ENCODE measurements at places on chromosomes 16 and 17. TPM values are rescaled to one million over a fixed set of nuclear protein-coding genes. Genes with fewer than 3 reads are reported as not detected.

DNA sequence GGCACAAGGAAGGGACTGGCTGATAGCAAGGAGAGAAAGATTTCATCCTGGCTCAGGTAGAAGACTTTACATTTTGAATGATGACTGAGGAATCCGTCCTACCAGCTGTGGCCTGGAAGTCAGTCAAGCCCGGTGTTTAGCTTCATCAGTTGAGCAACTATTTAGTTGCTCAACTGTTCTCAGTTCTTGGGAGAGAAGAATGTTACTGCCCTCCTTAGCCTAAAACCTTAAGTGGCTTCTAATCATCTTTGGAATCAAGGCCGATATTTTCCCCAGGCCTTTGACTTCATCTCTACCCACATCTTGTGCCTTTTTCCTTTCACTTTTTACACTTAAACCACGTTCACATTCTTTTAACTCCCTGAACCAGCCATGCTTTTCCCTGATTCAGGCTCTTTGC is 17.3 kb upstream of the RBL2 start:
- H3K4me1 ChIP-seq = no peaks in the 10 kb centered on the region
- no peaks in the 10 kb centered on the region for H3K36me3 ChIP-seq
- H3K27me3 ChIP-seq = no peaks in the 10 kb centered on the region
- no peak overlapping the region for H3K4me3 ChIP-seq
- DNase-seq = no peak

GRCh38 chr17:32757963-32758362 is 119.0 kb downstream of the MYO1D start:
- H3K36me3 ChIP-seq = no peaks in the 10 kb centered on the region
- no peak for DNase-seq
- H3K27ac ChIP-seq = no peak overlapping the region
- H3K4me3 ChIP-seq = no peak overlapping the region
- H3K4me1 ChIP-seq = no peaks in the 10 kb centered on the region

DNA sequence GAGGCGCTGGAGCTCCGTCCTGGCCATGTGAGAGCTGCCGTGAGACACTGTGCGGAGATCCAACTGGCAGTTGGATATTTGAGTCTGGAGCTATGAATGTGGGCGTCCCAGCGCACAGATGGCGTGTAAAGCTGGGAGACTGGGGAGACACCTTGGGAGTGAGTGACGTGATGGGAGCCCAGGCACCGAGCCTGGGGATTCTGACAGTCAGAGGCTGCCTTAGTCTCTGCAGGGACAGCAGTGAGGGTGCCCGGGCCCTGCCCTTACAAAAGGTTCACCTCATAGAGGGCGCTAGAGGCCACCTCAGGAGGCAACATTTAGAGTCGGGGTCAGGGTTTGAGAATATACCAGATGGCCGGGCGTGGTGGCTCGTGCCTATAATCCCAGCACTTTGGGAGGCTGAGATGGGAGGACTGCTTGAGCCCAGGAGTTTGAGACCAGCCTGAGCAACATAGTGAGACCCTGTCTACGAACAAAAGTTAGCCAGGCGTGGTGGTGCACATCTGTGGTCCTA is 194.1 kb upstream of the GSE1 start:
- no peak overlapping the region for H3K27ac ChIP-seq
- H3K4me1 ChIP-seq = no peaks in the 10 kb centered on the region
- H3K27me3 ChIP-seq = no peaks in the 10 kb centered on the region
- DNase-seq = peak; percentile 41
- H3K4me3 ChIP-seq = no peak overlapping the region

DNA sequence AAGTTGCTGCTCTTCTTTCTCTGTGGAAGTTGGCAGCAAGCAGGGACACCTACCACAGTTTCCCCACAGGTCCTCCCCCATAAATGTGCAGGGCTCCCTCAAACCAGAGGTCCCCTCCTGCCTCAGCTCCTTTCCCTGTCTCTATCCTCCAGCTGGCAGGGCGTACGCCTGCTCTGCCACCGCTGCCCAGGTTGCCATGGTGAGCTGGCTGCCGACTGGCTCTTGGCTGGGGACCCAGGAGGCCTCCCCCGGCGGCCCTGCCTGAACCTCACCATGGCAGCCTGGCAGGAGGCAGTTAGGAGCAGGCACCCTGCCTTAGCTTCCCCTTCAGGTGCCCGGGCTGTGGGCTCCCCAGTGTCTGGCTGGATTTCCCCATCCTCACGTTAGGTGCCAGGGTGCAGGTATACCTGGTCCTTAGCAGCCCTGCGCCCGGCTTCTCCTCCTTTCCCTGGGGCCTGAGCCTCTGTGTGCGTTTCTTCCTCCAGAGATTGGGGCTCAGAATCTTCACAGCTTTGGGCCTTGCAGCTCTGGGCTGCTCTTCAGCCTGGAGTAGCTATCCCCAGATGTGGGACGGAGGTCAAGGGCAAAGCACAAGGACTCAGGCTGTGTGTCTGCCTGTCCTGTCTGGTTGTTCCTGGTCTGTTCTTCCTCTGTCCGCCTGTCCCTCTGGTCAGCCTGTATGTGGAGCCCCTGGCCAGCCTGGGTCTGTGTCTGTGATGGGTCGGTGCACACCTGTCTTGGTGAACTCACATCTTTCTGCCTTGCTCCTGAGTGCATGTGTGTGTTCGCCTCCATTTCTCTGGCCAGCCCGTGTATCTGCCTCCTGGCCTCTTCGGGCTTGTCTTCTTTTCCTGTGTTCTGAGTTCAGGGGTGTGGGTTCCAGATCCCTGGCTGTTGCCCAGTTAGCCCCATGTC is 15.7 kb downstream of the GJD3 start:
- no peak overlapping the region for H3K4me3 ChIP-seq
- no peaks in the 10 kb centered on the region for H3K27me3 ChIP-seq
- peaks cover 56% of the 10 kb centered on the region for H3K36me3 ChIP-seq
- H3K27ac ChIP-seq = peak overlapping the region; percentile 97

DNA sequence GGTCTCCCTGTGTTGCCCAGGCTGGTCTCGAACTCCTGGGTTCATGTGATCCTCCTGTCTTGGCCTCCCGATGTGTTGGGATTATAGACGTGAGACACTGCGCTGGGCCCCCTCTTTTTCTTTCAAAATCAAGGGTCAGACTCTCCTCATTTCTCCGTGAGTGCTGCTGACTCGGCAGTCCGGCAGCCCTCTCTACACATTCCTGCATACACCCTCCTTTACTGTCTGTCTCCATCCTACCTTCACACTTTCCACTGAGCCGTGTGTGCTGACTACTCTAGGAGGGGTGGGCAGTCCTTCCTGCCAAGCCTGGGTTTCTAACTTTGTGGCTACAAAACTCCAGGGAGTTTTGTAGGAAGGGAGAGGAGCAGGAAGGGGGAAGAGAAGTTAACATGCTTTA is 195.2 kb downstream of the PARN start:
- DNase-seq = no peak
- no peaks in the 10 kb centered on the region for H3K27me3 ChIP-seq
- no peaks in the 10 kb centered on the region for H3K36me3 ChIP-seq
- no peak overlapping the region for H3K4me3 ChIP-seq
- no peak overlapping the region for H3K27ac ChIP-seq
- H3K4me1 ChIP-seq = no peaks in the 10 kb centered on the region

DNA sequence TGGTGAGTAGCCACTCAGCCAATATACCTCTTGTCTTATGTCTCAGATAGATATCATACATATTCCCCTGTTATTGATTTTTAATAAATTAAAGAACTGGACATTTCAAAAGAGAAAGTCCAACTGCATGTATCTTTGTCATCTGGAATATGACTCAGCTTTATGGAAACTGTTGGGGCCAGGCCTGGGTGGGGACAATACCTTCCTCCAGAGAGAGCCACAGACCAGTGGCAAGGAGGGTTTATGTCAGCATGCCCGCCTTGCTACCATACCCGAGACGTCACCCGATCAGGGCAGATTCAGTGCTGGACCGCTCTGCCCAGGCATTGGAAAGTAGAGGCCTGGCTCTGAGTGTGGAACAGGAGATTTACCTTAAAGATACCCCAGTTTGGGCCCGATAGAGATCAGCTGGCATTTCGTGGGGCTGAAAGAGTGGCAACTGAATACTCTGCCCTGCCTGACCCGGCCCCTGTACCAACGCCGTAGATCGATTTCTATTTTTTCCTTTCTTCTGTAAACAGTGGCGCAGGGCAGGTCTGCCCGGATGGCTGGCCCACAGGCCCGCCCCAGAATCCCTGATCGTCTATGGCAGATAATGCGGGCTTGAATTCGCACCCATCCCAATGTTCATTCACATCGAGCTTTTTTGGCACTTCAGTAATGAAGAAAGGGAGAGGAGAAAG is 158.6 kb downstream of the SALL1 start:
- H3K36me3 ChIP-seq = no peaks in the 10 kb centered on the region
- no peak overlapping the region for H3K27ac ChIP-seq
- H3K4me3 ChIP-seq = no peak overlapping the region
- no peaks in the 10 kb centered on the region for H3K27me3 ChIP-seq
- DNase-seq = no peak
- no peaks in the 10 kb centered on the region for H3K4me1 ChIP-seq

DNA sequence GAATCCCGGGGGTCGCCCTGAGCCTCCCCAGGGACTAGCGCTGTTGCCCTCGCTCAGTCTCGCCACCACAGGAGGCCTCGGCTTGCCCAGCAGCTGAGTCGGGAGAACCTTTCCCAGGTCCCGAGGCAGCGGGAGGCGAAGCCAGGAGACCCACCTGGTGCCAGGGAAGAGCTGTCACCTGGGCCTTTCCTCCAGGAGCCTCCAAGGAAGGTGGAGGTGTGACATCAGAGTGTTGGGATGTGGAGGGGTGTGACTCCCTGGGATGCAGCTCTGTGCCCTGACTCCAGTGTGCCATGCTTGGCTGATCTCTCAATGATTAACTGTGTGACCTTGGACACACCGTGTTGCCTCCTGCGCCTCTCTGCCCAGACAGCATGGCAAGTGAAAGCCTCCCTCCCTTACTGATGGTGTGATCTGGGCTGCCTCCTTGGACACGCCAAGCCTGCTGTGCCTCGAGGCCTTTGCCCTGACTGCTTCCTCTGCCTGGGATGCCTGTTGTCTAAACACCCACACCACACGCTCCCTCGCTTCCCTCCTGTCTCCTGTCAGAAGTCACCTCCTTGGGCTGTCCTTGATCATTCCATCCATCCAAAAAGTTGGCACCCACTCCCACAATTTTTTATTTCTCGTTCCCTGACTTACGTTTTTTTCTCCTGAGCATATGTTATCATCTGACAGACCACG is 88.0 kb downstream of the CMIP start:
- no peak overlapping the region for H3K4me3 ChIP-seq
- H3K27me3 ChIP-seq = no peaks in the 10 kb centered on the region
- peak; percentile 60 for DNase-seq
- peaks cover 4% of the 10 kb centered on the region for H3K4me1 ChIP-seq
- H3K27ac ChIP-seq = no peak overlapping the region

- no peak overlapping the region for H3K4me3 ChIP-seq
- DNase-seq = no peak
- no peaks in the 10 kb centered on the region for H3K4me1 ChIP-seq
- no peaks in the 10 kb centered on the region for H3K36me3 ChIP-seq
Measured at GRCh38 chr16:51996516-51996915, 550.4 kb downstream of the TOX3 start.

DNA sequence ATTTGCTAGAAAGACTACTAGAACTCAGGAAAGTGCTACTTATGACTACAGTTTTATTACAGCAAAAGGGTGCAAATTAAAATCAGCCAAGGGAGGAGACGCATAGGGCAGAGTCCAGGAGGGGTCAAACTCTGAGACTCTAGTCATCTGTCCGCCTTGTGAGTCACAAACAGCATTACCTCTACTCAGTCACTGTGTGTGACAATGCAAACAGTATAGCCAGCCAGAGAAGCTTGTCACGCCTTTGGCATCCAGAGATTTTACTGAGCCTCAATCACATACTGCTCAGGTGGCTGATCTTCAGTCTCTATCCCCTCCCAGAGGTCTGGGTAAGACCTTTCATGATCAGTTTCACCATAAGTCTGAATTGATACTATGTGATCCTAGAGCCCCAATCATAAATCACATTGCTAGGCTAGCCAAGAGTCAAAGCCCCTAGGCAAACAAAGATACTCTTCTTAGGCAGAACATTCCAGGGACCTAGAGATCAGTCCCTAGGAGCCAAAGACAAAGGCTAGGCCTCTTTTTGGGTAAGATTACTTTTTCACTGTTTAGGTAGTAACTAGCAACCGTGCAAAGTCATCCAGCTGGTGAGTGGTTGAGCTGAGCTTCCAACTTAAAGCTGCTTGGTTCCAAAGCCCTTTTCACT is 48.8 kb upstream of the CLEC19A start:
- H3K4me3 ChIP-seq = no peak overlapping the region
- H3K36me3 ChIP-seq = no peaks in the 10 kb centered on the region
- DNase-seq = no peak

DNA sequence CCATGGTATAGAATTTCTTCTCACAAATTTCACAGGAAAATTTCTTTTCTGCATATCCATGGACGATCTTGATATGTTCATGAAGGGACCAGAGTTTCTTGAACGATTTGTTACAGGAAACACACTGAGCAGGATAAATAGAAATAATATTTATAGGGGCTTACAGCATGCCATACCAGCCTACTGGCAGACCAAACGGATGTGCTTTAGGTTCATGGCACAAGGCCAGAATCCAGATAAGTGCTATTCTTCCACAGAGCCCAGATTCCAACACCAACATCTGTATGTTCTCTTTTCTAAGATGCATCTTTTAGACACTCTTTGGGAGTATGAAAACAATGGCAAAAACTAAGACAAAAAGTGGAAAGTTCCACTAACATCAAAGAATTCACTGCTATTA is 49.3 kb downstream of the ZNF652 start:
- H3K27me3 ChIP-seq = no peaks in the 10 kb centered on the region
- H3K36me3 ChIP-seq = peaks cover 14% of the 10 kb centered on the region
- DNase-seq = no peak
- no peak overlapping the region for H3K27ac ChIP-seq

DNA sequence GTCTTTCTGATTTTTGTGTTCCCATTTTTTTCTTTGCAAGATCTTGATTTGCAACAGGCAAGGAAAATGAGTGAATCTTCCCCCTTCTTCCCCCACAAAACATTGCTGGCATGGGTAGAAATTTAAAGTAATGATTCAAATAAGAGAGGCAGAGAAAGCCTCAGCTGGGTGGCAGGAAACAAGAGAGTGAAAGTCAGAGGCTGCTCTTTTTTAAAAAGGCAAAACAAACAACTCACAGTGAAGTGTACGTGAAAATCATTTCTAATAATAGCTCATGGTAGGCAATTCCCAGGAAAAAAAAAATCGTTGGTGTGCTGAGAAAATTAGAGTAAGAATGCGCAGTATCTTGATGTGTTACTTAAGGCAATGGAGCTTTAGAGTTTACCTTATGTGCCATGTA is 229.5 kb downstream of the FTO start:
- no peak overlapping the region for H3K4me3 ChIP-seq
- no peaks in the 10 kb centered on the region for H3K4me1 ChIP-seq
- H3K36me3 ChIP-seq = no peaks in the 10 kb centered on the region
- no peak for DNase-seq

- DNase-seq = peak; percentile 84
- H3K4me3 ChIP-seq = peak overlapping the region; percentile 84
- peaks cover 12% of the 10 kb centered on the region for H3K36me3 ChIP-seq
- peak overlapping the region; percentile 100 for H3K27ac ChIP-seq
- H3K4me1 ChIP-seq = peaks cover 30% of the 10 kb centered on the region
- H3K27me3 ChIP-seq = no peaks in the 10 kb centered on the region
Measured at GRCh38 chr16:2777903-2778629, 986 bp upstream of the ELOB start.

Gene PKMYT1
- total RNA-seq = 9.6 TPM

Gene KRT35
- not detected for total RNA-seq

Gene KIF18B
- total RNA-seq = 2.3 TPM

Gene TAT
- not detected for total RNA-seq
